NCI-H82 (cell line): ENCODE measurements at places on chromosomes 1 and 21.

GRCh38 chr1:224427346-224427745 is 7.3 kb downstream of the WDR26 start:
- DNase-seq, result no peak

DNA sequence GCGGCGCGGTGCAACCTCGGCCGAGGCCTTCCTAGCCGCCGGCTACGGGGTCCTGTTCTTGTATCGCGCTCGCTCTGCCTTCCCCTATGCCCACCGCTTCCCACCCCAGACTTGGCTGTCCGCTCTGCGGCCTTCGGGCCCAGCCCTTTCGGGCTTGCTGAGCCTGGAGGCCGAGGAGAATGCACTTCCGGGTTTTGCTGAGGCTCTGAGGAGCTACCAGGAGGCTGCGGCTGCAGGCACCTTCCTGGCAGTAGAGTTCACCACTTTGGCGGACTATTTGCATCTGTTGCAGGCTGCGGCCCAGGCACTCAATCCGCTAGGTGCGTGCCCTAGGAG is 379 bp downstream of the PPCS start:
- DNase-seq, result peak; percentile 72

DNA sequence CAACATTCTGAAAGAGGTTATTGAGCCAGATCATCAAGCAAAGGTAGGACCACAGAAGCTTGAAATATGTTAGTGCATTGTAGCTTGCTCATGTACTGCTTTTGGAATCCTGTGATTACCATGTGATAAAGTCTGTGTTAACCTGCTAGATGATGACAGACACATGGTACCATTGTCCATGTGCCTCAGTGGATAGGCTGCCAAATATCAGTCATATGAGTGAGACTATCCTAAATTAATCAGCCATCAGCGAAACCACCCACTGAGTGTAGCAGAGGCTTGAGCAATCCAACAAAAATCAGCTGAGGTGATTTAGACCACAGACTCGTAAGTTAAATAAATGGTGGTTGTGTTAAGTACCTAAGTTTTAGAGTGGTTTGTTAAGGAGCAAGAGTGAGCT is 32.7 kb upstream of the CRB1 start:
- DNase-seq, result no peak

DNA sequence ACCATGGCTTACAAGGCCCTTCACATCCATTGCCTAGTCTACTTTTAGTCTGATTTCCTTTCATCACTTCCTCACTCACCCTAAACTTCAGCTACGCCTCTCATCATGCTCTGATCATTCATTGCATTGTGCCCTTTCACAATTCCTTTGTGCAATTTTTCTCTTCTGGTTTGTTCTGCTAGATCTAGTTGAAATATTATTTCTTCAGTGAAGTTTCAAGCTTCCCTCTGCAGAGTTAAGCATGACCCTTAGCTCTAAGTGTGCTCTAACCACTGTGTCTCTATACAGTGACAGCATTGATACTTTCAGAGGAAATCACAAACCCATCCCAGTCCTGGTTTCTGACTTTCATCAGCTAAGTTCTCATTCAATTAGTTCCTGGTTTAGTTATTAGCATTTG is 166.1 kb downstream of the PLA2G4A start:
- no peak for DNase-seq

DNA sequence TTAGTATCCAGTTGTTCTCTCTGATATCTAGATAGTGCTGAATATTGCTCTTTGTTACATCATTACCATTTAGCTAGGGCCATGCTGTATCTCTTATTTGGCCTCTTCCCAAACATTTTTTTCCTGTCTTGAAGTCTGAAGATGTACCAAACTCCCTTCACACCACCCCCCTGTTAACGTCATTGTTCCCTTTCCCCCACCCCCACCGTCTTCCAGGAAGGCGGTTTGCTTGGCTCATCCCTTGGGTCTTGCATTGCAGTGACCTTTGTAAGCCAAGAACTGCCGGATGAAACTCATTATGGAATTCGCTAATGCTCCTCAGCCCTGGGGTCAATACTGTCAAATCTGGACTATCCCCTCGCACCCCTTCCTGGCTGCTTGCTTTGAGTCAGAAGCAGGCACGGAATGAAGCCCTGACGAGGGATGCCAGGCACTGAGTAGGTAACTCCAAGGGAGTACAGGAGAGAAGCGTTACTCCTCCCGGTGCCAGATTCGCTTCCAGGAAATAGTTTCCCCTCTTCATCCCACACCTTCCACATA is 283.1 kb downstream of the TM2D1 start:
- no peak for DNase-seq

GRCh38 chr1:76769911-76770310 is 97.4 kb upstream of the ST6GALNAC5 start:
- peak; percentile 90 for DNase-seq

GRCh38 chr1:189429610-189430009 is 1048.1 kb downstream of the BRINP3 start:
- peak; percentile 79 for DNase-seq

GRCh38 chr1:174769961-174770549 is 229.7 kb upstream of the CACYBP start:
- peak; percentile 74 for DNase-seq

DNA sequence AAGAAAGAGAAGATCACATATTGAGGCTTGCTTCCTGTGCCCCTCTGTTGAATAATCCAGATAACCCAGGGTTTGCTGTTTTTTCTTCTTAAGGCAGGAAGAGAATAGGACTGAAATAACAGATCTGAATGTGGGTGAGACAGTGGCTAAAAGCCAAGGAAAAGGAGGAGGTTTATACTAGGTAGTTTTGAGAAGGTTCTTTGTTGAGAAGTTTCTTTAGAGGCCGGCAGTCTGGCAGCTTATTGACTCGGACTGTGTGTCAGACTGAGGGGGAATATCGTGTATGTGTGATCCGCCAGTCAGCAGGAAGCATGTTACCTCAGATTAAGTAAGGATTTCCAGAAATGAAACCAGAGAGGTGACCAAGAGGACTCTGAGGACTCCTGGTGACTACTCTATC is 119.8 kb downstream of the PLA2G4A start:
- no peak for DNase-seq

- DNase-seq, result no peak
Measured at GRCh38 chr1:114749835-114750234, 7.9 kb downstream of the CSDE1 start.

GRCh38 chr1:83954166-83954823 is 44.6 kb downstream of the TTLL7 start:
- peak; percentile 85 for DNase-seq

DNA sequence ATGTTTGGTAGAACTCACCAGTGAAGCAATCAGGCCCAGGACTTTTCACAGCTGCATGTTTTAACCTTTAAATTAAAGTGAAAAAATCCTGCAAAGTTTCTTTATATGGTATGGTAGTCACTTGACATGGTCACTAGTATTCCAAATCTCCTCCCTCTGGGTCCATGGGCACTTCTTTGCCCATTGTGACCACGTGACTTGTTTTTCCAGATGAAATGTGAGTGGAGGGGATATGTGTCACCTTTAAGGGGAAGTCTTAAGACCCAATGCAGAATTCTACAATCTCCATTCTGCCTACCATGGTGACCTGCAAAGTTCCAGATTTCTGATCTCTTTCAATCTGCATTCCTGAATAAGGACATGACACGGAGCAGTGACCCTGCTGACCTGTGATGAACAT is 152.8 kb downstream of the C1orf21 start:
- no peak for DNase-seq

- DNase-seq, result no peak
Measured at GRCh38 chr1:244104309-244105060, 53.4 kb downstream of the ZBTB18 start.

DNA sequence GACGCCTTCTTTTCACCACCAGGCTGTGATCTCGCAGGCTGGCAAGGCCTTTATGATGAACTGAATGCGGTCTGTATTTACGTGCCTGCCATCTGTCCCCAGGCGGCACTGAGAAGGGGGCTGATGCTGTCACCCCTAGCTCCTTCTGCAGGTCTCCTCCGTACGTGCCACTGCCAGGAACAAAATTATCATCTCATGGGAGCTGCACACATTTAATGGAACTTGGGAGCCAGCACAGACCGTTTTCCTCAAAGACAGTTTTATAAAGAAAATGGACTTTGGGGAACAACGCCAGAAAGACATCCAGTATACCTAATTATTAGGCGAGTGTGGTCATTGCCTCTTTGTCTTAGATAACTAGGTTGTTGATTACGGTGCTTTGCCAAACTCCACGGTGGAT is 434.5 kb downstream of the KIF26B start:
- no peak for DNase-seq

DNA sequence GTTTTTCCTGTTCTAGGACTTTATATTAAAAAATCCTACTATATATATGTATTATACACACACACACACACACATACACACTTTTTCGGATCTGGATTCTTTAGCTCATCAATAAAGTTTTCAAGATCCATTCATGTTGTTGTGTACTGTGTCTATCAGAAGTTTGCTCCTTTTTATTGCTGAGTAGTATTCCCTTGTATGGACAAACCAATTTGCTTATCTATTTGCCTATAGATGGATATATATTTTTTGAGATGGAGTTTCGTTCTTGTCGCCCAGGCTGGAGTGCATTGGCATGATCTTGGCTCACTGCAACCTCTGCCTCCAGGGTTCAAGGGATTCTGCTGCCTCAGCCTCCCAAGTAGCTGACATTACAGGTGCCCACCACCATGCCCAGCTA is 20.3 kb upstream of the LIN9 start:
- no peak for DNase-seq

- DNase-seq, result peak; percentile 86
Measured at GRCh38 chr1:179017383-179018326, 8.0 kb upstream of the FAM20B start.

GRCh38 chr1:224399887-224400286 is 34.7 kb downstream of the WDR26 start:
- no peak for DNase-seq

GRCh38 chr21:44931137-44931500 is 8.7 kb upstream of the SLX9 start:
- no peak for DNase-seq

- DNase-seq, result no peak
Measured at GRCh38 chr1:154306151-154306550, 14.7 kb upstream of the AQP10 start.

GRCh38 chr1:48526008-48526710 is 54.2 kb upstream of the SPATA6 start:
- DNase-seq, result peak; percentile 84

DNA sequence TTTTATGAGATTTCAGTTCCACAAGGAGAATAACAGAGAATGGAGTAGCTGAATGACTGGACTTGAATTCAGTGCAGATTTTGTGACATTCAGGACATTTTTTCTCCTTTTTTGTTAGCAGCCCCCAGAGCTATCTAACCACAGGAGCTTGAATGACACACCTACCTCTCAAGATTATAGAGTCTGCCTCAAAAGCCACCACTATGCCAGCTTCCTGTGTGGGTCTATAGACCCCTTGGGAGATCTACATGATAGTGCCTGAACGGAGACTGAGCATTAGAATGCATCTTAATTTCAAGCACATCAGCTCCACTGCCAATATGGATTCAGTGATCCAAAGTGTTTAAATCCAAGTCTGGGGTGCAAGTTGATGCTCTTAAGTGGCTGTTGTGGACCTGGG is 74.4 kb upstream of the ZNF648 start:
- no peak for DNase-seq
